ENCODE measurements at places on chromosomes 11 and 22.

DNA sequence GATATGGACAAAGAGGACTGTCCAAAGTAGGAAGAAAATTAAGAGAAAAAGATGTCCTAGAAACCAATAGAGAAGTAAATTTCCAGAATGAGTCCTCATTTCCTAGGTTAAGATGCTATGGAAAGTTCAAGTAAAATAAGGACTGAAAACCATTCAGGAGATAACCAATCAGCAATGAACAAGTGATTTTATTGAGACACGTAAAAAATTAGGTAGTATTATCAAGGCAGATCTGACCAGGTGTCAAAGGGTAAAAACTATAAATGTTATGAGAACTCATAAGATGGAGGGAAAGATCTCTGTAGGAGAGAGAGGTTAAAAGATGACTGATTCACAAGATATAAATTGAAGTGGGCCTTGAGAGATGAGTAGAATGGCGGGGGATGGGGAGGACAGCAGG lies 50.2 kb downstream of the SPATA19 start:
- DNase-seq: no peak

DNA sequence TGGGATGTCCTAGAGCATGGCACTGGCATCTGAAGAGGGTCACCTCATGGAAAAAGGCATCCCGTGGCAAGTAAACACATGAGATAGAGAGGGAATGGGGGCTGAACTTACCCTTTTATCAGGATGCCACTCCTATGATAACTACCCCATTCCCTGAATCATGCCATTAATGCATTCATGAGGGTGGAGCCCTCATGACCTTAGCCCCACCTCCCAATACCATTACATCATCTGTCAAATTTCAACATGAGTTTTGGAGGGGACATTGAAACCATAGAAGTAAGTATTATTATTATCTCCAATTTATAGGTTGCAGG lies 65.2 kb downstream of the MTNR1B start:
- DNase-seq: no peak

- no peak for DNase-seq
These were observed 153.9 kb downstream of the TRPC6 start for GRCh38 chr11:101429703-101430540.

DNA sequence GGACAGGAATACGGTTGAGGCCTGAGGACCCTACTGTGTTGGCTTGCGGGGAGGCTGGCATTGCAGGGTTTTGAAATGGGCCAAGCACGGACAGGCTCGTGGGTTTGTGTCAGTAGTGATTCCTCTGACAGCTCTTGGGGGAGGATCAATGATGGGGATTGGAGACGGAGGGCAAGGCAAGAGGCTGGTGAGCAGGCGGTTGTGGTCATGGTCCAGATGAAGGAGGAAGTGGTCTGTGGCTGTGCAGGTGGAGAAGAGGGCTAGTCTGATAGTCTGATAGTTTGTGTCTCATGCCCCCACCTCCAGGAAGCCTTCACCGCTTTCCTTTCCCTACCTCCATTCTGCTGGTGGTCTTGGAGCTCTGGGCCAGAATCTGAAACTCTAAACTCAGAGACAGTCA lies 3.0 kb downstream of the MAFF start:
- DNase-seq: no peak
